ENCODE measurements at places on chromosomes 13 and 19. TPM values are rescaled to one million over a fixed set of nuclear protein-coding genes. Genes with fewer than 3 reads are reported as not detected.

The BST2 gene
- 16.8 TPM for total RNA-seq

The ZNF17 gene
- total RNA-seq, result 10.2 TPM

The ZNF559 gene
- total RNA-seq, result 19.0 TPM

The C19orf18 gene
- total RNA-seq, result 0.98 TPM

The LILRB2 gene
- total RNA-seq, result not detected

GRCh38 chr13:38905861-38906260 lies 84.8 kb downstream of the STOML3 start:
- no peak overlapping the region for H3K4me3 ChIP-seq
- DNase-seq, result no peak
- no peaks in the 10 kb centered on the region for H3K36me3 ChIP-seq
- H3K27me3 ChIP-seq, result no peaks in the 10 kb centered on the region

GRCh38 chr19:7934766-7935165 lies 8.7 kb downstream of the TIMM44 start:
- no peaks in the 10 kb centered on the region for H3K27me3 ChIP-seq
- no peak overlapping the region for H3K4me3 ChIP-seq
- no peak overlapping the region for H3K27ac ChIP-seq
- H3K36me3 ChIP-seq, result peaks cover 55% of the 10 kb centered on the region
- no peak for DNase-seq
- no peaks in the 10 kb centered on the region for H3K4me1 ChIP-seq

DNA sequence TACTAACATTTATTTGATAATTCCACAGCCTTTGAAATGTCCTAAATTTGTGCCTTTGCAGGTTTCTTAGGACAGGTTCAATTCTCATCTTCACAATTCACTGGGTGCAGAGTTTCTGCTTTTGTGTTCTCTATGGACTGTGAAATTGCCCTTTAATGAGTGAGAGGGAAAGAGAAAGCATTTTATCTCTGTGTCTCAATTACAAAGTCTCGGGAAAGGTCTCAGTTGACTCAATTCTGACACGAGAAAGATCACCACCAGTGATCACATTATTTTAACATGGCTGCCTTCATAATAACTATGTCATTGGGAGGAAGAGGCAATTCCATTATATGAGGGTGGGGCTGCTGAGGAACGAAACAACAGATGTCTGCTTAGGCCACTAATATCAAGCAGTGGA lies 26.2 kb upstream of the LRCH1 start:
- H3K36me3 ChIP-seq, result no peaks in the 10 kb centered on the region
- H3K27ac ChIP-seq, result no peak overlapping the region
- H3K4me1 ChIP-seq, result no peaks in the 10 kb centered on the region
- no peaks in the 10 kb centered on the region for H3K27me3 ChIP-seq
- no peak for DNase-seq

GRCh38 chr19:16449330-16449961 lies 22.3 kb downstream of the EPS15L1 start:
- H3K27me3 ChIP-seq, result no peaks in the 10 kb centered on the region
- no peak overlapping the region for H3K27ac ChIP-seq
- H3K4me1 ChIP-seq, result peaks cover 4% of the 10 kb centered on the region
- DNase-seq, result no peak
- no peaks in the 10 kb centered on the region for H3K36me3 ChIP-seq

The CXCL17 gene
- total RNA-seq, result not detected

DNA sequence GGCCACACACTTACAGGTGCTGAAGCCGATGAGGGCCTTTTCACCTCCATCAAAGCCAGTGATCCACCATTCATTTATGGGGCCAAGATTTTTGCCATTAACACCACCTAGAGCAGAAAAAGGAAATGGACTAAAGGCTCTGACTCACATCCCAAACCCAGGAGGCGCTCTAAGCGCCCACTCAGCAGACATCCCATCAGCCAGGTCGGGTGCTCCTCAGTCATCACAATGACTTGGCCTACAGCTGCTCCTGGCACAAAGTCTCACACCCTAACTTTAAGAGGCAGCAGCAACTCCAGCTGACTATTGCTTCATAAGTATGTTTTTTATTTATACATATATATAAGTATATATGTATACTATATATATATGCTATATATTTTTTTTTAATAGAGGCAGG lies 36.1 kb upstream of the EIF3G start:
- peaks cover 97% of the 10 kb centered on the region for H3K36me3 ChIP-seq
- H3K27ac ChIP-seq, result no peak overlapping the region
- no peak overlapping the region for H3K4me3 ChIP-seq
- DNase-seq, result no peak

- DNase-seq, result no peak
- no peaks in the 10 kb centered on the region for H3K36me3 ChIP-seq
- H3K27ac ChIP-seq, result no peak overlapping the region
- H3K4me1 ChIP-seq, result no peaks in the 10 kb centered on the region
- H3K4me3 ChIP-seq, result no peak overlapping the region
- no peaks in the 10 kb centered on the region for H3K27me3 ChIP-seq
Observed at GRCh38 chr13:45603338-45603737, 12.2 kb downstream of the ERICH6B start.

GRCh38 chr19:16575861-16576689 lies 3.9 kb upstream of the SLC35E1 start:
- H3K4me1 ChIP-seq, result no peaks in the 10 kb centered on the region
- H3K4me3 ChIP-seq, result no peak overlapping the region
- DNase-seq, result no peak
- H3K27me3 ChIP-seq, result no peaks in the 10 kb centered on the region
- peaks cover 11% of the 10 kb centered on the region for H3K36me3 ChIP-seq

The GAPDHS gene
- not detected for total RNA-seq

DNA sequence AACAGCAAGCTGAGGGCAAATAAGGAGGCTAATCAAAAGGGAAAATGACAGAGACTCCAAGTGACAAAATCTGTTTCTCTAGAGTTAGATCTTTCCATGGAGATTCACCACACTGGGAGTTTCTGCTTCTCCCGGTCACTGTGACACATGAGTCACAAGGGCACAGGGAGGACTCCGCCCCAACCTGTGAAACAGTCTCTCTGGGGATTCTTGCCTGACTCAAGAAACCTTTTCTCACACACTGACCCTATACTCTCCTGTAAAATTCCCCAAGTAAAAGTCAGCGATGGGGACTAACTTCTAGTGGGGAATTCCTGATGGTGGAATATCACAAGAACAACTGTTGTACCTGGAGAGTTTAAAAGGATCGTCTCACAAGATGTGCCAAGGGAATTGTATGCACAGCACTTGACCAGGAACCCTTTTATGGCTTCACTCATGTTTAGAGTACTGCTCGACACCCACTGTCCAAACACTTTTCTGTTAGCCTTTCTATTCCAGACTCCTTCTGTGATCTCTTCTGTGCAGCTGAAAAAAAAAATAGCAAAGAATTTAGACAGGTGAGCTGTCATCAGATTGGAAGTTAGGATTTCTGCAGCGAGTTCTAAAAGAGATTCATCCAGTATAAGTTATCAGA lies 46.8 kb upstream of the URAD start:
- no peaks in the 10 kb centered on the region for H3K27me3 ChIP-seq
- no peaks in the 10 kb centered on the region for H3K4me1 ChIP-seq
- no peak overlapping the region for H3K27ac ChIP-seq
- no peaks in the 10 kb centered on the region for H3K36me3 ChIP-seq

DNA sequence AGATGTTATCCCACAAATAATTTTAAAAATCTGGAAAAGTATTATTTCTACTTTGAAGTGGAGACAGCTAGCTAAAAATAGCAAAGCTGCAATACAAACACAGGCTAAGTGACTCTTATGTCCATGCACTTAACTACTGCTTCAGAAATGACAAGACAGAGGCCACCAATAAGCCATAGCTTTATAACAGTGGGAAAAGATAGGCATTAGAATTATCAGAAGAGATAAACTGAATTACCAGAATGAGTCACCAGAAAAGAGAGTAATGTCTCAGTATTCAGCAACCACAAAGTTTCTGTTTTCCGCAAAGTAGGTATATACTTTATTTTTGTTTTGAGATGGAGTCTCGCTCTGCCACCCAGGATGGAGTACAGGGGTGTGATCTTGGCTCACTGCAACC lies 17.1 kb downstream of the CLN5 start:
- no peak overlapping the region for H3K4me3 ChIP-seq
- H3K27ac ChIP-seq, result no peak overlapping the region
- H3K4me1 ChIP-seq, result no peaks in the 10 kb centered on the region
- peaks cover 12% of the 10 kb centered on the region for H3K36me3 ChIP-seq

DNA sequence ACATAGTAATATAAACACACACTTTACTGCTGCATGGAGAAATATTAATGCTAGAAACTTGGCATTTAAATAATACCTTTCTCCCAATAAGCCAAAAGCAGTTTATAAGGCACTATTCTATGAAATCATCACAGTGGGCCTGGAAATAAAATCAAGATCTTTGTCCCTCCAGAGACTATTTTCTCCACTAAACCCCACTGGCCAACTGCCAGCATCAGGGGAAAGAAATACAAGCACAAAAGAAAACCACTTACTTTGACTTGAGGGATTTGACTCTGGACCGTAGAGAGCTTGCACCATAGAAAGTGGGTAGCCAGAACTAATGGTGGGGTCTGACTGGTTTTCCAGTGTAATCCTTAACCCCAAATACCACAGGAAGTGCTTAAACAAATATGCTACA lies 71.9 kb downstream of the DCLK1 start:
- H3K36me3 ChIP-seq, result no peaks in the 10 kb centered on the region
- no peak for DNase-seq
- no peaks in the 10 kb centered on the region for H3K27me3 ChIP-seq
- no peaks in the 10 kb centered on the region for H3K4me1 ChIP-seq
- no peak overlapping the region for H3K27ac ChIP-seq

The S1PR2 gene
- 19.4 TPM for total RNA-seq

- no peak overlapping the region for H3K27ac ChIP-seq
- no peaks in the 10 kb centered on the region for H3K36me3 ChIP-seq
- no peaks in the 10 kb centered on the region for H3K27me3 ChIP-seq
- no peak overlapping the region for H3K4me3 ChIP-seq
- no peak for DNase-seq
Observed at GRCh38 chr13:75151081-75151643, 330.8 kb downstream of the TBC1D4 start.

DNA sequence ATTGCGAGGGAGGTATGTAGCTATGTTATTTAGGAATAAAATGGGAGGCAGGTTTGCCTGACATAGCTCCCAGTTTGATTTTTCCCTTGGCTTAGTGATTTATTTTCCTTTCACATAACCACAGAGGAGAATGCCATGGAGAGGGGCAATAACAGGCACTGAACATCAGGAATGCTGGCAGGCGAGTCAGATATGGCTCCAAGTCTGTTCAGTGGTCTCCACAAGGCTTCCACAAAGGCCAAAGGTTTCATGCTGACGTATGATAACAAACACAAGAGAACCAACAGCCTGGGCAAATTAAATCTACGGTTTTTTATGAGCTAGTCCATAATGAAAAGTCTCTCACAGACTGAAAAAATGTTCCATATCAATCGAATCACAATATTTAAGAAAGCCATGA lies 66.7 kb downstream of the SUCLA2 start:
- H3K27me3 ChIP-seq, result no peaks in the 10 kb centered on the region
- H3K36me3 ChIP-seq, result peaks cover 3% of the 10 kb centered on the region

- DNase-seq, result no peak
- no peaks in the 10 kb centered on the region for H3K4me1 ChIP-seq
- no peaks in the 10 kb centered on the region for H3K36me3 ChIP-seq
- no peak overlapping the region for H3K4me3 ChIP-seq
- H3K27me3 ChIP-seq, result no peaks in the 10 kb centered on the region
Observed at GRCh38 chr13:45949161-45949560, 97.6 kb upstream of the SIAH3 start.

The DNMT1 gene
- 210 TPM for total RNA-seq

Measured in H1 (cell line).